ENCODE measurements at places on chromosomes 6 and 20.

- no peak for DNase-seq
These were observed 383.9 kb upstream of the MMS22L start for GRCh38 chr6:97666889-97667288.

DNA sequence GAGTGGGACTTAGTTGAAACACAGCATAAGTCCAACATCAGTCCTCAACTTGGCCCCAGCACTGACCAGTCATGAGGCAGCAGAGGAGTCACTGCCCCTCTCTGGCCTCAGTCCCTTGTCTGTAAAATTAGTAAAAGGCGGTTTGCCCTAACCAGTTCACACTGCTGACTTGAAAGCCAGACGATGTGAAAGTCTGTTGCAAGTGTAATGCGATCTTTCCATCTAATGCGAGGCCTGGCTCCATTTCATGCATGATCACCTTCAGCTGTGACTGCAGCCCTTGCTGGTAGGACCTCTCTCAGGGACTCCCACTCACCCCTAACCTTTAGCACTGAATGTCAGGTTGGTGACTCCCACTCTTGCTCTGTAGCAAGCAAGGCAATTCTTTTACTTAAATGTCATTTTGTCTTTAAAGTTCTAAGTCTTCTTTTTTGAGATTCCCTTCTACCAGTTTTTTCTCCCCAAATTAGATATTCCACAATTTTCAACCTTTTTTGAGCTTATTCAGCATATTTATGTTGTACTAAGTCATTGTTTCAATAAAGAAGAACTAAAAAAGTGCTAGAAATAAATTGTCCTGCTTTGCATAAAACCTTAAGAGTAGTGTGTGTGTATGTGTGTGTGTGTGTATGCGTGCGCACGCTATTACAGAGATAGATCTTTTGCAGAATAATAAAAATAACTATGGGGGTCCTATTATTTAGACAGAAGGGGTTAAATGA lies 245.5 kb downstream of the PACRG start:
- no peak for DNase-seq

- no peak for DNase-seq
These were observed 158.7 kb downstream of the TFAP2A start for GRCh38 chr6:10256113-10256690.

DNA sequence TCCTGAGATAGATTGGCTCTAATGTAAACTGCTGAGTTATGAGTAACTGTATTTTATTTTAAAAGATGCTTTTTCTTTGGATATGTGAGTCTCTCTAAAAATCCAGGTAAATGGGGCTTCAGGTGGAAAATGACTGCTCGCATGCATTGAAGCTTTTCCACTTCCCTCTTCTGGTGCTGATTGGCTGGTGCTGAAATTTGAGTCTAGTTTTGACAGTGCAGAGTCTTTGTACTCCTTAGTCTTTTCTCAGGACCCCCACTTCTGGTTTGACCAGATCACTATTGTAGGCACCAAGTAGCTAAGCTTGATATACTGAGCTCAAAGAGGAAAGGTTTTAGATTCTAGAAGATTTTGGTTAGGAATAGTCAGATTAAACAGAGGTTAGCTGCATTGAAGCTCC lies 60.7 kb upstream of the TULP4 start:
- DNase-seq: no peak

DNA sequence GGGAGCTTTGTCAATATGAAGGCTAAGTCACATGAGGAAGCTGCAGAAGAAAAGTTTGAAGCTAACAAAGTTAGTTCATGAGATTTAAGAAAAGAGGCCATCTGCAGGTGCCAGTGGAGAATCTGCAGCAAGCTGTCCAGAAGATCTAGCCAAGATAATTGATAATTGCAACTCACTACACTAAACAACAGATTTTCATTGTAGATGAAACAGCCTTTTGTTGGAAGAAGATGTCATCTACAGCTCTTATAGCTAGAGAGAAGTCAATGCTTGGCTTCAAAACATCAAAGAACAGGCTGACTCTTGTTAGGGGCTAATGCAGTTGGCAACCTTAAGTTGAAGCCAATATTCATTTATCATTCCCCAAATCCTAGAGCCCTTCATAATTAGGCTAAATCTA lies 83.7 kb downstream of the RIN2 start:
- no peak for DNase-seq

DNA sequence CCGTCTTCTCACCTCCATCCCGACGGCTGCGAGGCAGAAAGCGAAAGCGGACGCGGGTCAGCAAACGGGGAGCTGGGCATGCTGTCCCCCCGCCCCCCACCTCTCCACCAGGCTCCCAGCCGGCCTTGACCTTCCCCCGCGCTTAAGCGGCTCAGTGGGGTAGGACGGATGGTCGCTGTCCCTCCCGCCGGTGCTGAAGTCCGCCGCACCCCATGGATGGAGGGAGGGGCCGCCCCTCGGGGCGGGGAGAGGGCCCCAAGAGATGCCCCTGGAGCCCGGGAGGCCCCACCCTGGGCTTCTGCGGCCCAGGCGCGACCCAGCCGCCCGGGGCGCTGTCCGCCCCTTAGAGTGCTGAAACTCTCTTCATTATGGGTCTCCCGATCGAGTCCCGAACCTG lies at the start of gene KCNB1:
KCNB1 (minus strand) TSS at position 48 of the 397 bp plus-strand sequence. CDS start 188 bp downstream, outside the sequence.
- no peak for DNase-seq

DNA sequence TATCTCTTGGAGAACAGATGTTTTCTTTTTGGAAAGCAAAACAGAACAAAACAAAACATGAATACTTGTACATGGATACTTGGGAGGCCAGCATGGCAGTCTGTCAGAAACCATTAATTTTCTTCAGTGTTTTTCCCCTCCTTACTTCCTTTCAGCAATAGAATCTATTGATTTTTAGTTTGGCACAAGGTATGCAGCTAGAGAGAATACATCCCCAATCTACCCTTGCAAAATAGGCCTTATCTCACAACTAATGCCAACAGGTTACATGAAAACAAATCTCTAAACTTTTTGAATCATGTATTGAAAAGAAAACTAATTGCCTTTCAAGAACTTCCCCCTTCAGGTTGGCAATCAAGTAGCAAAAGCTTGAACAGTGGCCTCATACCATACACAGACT lies 2.8 kb downstream of the PGK2 start:
- DNase-seq: no peak

- DNase-seq: no peak
These were observed 36.9 kb upstream of the FANCE start for GRCh38 chr6:35415065-35415891.

- no peak for DNase-seq
These were observed 101.4 kb upstream of the FAM184A start for GRCh38 chr6:119179842-119180241.

GRCh38 chr6:64259372-64259771 lies 623.8 kb downstream of the PHF3 start:
- no peak for DNase-seq

DNA sequence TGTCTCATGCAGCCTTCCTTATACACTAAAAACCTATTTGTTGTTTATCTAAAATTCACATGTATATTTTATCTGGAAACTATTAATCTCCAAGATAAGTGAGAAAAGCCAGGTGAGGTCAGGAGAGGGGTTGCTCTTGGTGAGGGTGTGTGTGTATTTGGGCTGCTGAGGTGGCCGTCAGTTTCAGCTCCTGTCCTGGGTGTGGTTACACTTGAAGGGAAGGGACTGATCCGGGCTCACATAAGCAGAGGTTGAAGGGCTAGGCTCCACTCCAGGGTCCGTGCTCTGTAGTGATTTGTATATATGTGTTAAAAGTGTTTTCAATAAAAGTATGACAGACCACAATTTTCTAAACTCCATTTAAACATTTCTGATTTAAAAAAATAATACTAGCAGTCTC lies 13.5 kb upstream of the SNAI1 start:
- DNase-seq: no peak

DNA sequence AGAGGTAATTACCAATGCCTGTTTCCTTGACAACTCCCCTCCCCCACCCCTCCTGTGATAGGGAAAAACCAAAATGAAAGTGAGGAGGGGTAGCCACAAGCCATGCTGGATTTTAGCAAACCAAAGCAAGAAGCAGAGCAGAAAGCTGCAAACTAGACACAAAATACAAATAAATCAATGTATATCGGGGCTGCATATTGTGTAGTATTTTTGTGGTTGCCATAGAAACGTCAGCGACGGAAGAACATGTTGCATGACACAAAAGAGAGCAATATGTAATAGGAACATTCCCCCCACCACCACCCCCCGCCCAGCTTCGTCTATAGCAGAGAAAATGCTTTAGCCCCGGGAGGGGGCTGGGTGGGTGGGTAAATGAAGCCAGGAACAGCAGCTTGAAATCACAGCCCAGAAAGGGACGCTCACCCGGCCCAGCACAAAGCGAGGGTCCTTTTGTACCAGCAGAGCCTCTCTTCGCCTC lies 548 bp downstream of the AGPAT4 start:
- no peak for DNase-seq

GRCh38 chr6:56238352-56238751 lies 9.0 kb downstream of the COL21A1 start:
- no peak for DNase-seq

DNA sequence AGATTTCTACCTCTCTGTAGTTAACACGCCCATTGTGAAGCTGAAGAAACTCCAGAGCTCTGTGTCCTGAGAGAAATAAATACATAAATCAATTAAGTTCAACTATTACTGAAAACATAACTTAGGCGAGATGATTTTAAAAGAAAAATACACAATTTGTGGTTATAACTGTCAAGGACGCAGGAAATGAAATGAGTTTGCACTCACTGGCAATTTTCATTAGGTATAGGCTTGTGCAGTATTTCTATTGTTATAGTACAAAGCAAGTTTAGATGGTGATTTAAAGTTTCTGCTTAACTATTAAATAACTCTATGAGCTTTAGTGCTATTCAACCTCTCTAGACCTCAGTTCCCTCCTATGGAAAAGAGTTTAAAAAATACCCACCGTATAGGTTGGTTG lies 3.3 kb downstream of the GPLD1 start:
- DNase-seq: no peak

- no peak for DNase-seq
These were observed 919.5 kb upstream of the FLRT3 start for GRCh38 chr20:15256676-15257568.

- DNase-seq: no peak
These were observed 1.8 kb downstream of the GJA1 start for GRCh38 chr6:121436960-121437850.

Measured in cortex of kidney (tissue), 1 donor.